ENCODE measurements at places on chromosomes 5 and 9. TPM values are rescaled to one million over a fixed set of nuclear protein-coding genes. Genes with fewer than 3 reads are reported as not detected.

FAM221B gene
- not detected for total RNA-seq

FCN1 gene
- not detected for total RNA-seq

SOHLH1 gene
- not detected for total RNA-seq

PCDHGA6 gene
- 6.3 TPM for total RNA-seq

NR5A1 gene
- not detected for total RNA-seq

CAMK4 gene
- total RNA-seq: 6.4 TPM

GPR21 gene
- total RNA-seq: 0.17 TPM

BRINP1 gene
- total RNA-seq: under 0.01 TPM

CDKN2B-AS1 gene
- 4.5 TPM for total RNA-seq

MLANA gene
- total RNA-seq: not detected

ADAMTS19 gene
- 0.73 TPM for total RNA-seq

RANBP3L gene
- not detected for total RNA-seq

C5orf58 gene
- not detected for total RNA-seq

SPATA31D4 gene
- not detected for total RNA-seq

PCDHGA4 gene
- 8.9 TPM for total RNA-seq

MAMDC4 gene
- 1.3 TPM for total RNA-seq

FCN2 gene
- not detected for total RNA-seq

SLC34A1 gene
- total RNA-seq: not detected

CD14 gene
- total RNA-seq: 0.50 TPM

FAXDC2 gene
- total RNA-seq: 14.9 TPM

FBP2 gene
- not detected for total RNA-seq

SURF6 gene
- 9.6 TPM for total RNA-seq

STKLD1 gene
- 1.2 TPM for total RNA-seq

PCDHA10 gene
- total RNA-seq: under 0.01 TPM

PLAC8L1 gene
- total RNA-seq: not detected

CDC25C gene
- 13.7 TPM for total RNA-seq

DDX41 gene
- total RNA-seq: 98.9 TPM

FBP1 gene
- not detected for total RNA-seq

LRRTM2 gene
- total RNA-seq: 2.6 TPM

BARHL1 gene
- not detected for total RNA-seq

CCNO gene
- total RNA-seq: not detected

PTCD2 gene
- total RNA-seq: 14.4 TPM

ECM2 gene
- total RNA-seq: 5.7 TPM

SCAI gene
- 27.2 TPM for total RNA-seq

CBY3 gene
- total RNA-seq: not detected

MRRF gene
- total RNA-seq: 36.7 TPM

FAM53C gene
- 50.3 TPM for total RNA-seq

SCGB3A2 gene
- total RNA-seq: not detected
